ENCODE measurements at places on chromosomes 11 and 22.

GRCh38 chr22:39087098-39087497, 9.9 kb upstream of the APOBEC3H start:
- no peak for DNase-seq

GRCh38 chr22:36399472-36399778, 11.7 kb upstream of the MYH9 start:
- no peak for DNase-seq

- DNase-seq, result no peak
Observed at GRCh38 chr11:33500861-33501479, 199.7 kb downstream of the C11orf91 start.

GRCh38 chr11:11461473-11461872, 108.4 kb upstream of the CSNK2A3 start:
- no peak for DNase-seq

DNA sequence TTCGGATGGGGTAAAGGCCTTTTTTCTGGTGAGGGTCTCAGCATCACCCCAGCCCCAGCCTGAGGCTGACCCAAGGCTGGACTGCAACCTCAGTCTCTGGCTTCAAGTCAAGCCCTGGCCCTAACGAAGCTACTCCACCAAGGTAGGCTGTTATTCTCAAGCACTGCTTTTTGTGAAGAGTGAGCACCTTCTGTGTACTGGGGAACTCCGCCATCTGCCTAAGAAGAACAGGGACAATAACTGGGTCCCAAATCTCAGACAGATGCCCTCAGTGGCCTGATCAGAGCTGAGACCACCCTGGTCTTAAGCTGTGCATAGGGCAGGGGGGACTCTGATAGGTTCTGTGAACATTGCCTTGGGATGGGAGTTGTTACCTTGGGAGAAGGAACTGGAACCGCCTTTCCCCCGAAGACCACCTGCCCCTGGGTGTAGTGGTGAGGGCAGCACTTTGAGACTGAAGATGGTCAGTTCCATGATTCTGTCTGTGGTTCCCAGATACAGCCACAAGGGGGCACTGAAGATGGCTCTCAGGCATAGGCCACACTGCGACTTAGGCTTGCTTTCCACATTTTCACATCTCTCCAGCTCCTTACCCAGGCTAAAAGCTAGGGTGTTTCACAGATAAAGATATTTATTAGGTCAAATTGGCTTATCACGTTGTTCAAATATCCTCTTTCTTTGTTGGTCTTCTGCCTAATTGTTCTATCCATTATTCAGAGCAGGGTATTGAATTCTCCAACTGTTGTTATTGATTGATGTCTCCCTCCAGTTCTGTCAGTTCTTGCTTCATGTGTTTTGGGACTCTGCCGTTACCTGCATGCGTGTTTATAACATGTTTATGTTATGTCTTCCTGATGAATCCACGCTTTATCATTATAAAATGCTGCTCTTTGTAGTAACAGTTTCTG, 11.8 kb upstream of the UVRAG start:
- DNase-seq, result peak; percentile 76

DNA sequence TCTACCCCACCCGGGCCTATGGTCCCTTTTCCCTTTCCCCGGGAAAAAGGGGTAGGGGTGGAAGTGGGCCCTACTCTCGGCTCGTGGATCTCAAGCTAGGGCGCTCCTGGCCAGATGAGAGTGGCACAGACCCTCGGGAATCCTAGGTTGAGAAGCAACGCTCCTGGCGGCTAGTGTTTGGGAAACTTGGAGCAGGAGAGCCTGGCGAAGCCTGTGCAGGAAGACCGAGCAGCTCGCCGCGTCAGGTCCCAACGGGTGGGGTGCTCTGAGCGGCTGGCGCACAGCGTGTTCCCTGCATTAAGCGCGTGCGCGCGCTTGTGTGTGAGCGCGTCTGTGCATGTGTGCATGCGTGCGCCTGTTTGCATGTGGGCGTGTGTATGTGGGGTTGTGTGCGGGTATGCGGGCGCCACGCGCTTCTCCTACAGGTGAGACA, 7.1 kb upstream of the FLI1 start:
- no peak for DNase-seq

DNA sequence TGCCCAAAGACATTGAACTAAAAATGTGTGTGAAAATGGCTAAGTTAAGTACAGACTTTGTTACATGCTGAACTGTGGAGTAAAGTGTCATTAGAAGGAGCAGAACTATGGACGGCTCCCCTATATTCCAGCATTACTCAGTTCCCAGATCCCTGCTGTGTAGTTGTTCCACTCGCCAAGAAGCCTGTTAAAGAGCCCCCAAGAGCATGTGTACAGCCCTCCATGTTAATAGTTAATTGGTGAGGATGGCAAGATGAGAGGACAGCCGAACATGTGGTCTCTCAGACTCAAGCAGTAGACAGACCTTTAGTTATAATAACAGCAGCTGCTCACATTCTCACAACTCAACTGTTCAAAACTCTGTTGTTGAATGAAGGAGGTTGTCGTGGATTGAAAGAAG, 127.4 kb downstream of the ELP4 start:
- no peak for DNase-seq

- DNase-seq, result peak; percentile 77
Observed at GRCh38 chr22:36286096-36286957, 33.4 kb downstream of the APOL1 start.

DNA sequence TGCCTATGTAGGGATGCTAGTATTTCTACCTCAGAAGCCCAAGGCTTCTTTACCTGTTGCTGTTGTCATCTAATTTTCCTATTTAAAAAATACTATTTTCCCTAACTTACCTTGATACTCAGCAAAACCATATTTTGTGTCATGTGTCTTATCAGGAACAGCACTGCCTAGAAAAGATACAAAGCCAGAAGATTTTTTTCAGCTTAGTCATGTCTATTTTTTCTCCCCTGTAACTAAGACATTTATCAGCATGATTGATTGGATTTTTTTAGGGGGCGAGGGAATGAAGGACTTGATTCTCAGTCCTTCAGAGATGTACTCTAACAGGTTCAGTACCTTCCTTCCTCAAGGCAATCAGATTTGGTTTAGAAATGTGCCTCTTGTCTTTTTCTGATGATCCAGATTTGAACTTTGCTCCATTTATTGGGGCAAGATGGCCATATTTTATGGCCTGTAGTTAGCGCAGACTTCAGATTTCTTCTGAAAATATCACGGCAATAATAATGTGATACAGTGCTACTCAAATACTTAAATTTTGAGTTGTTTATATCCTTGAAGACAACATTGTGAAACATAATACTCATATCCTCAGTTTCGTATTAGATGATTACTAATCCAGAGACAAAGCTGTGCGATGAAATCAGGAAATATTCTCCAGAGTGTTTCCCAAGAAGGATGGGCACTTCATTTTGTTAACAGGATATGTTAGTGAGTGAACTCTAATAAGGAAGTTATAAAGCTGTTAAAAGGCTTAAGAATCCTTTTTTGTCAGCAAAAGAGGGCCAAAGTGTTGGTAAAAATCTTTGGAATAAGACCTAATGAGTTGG, 3.8 kb upstream of the PIK3IP1 start:
- DNase-seq, result no peak

GRCh38 chr11:73400293-73400692, 24.1 kb downstream of the RELT start:
- DNase-seq, result no peak

GRCh38 chr22:40826984-40827741, 8.0 kb upstream of the SLC25A17 start:
- DNase-seq, result no peak

GRCh38 chr11:115207166-115207591, 297.0 kb downstream of the CADM1 start:
- no peak for DNase-seq

GRCh38 chr11:20634781-20635180, 34.6 kb upstream of the NELL1 start:
- DNase-seq, result no peak

All from ureter (tissue), 1 donor.